Nephron progenitor cell (in vitro differentiated cells): ENCODE measurements at places on chromosomes 11 and 22.

- DNase-seq = peak; percentile 38
- peaks cover 11% of the 10 kb centered on the region for H3K27me3 ChIP-seq
- no peaks in the 10 kb centered on the region for H3K36me3 ChIP-seq
- peak overlapping the region; percentile 0 for H3K27ac ChIP-seq
- peak overlapping the region; percentile 56 for H3K4me3 ChIP-seq
Observed at GRCh38 chr11:113896156-113896879, 8.3 kb upstream of the HTR3B start.

DNA sequence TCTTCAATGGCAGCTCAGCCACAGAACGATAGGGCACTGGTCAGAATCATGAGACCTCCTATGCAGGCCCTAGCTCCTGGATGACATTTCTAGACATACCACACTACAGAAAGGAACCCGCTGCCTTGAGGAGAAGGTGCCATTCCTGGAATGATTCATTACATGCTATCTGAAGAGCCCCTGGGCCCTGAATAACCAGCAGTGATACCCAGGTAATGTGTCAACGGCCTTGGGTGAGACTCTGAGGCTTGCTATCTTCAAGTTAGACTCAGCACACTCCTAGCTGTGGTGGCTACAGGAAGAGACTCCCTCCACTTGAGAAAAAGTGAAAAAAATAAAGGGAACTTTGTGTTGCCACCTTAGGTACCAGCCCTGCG is 161.2 kb upstream of the GRIA4 start:
- peaks cover 5% of the 10 kb centered on the region for H3K27me3 ChIP-seq
- H3K36me3 ChIP-seq = peaks cover 5% of the 10 kb centered on the region
- no peak overlapping the region for H3K4me3 ChIP-seq
- no peaks in the 10 kb centered on the region for H3K4me1 ChIP-seq
- no peak for DNase-seq

- DNase-seq = no peak
- H3K27me3 ChIP-seq = peaks cover 8% of the 10 kb centered on the region
- no peaks in the 10 kb centered on the region for H3K36me3 ChIP-seq
- H3K4me3 ChIP-seq = no peak overlapping the region
- no peak overlapping the region for H3K27ac ChIP-seq
Observed at GRCh38 chr11:35367491-35367890, 51.9 kb downstream of the SLC1A2 start.

DNA sequence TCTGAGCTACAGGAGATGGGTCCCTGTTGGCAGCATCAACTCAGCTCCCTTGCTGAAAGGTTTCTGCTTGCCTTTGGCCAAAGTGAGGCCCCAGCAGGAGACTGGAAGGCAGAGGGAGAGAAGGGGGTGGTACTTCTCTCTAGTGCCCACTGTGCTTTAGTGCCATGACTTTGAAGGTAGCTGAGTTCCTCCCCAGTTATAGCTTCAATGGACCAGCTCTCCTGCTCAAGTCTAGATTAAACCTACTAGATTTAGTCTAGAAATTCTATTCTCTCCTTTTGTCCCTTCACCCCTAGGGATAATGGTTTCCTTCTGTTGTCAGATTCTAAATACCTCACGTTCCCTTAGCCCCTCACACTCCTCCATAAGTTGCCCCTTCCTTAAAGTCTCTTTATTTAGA is 119.2 kb downstream of the TIMP3 start:
- H3K27ac ChIP-seq = no peak overlapping the region
- H3K4me3 ChIP-seq = no peak overlapping the region
- peaks cover 32% of the 10 kb centered on the region for H3K27me3 ChIP-seq
- H3K36me3 ChIP-seq = no peaks in the 10 kb centered on the region

DNA sequence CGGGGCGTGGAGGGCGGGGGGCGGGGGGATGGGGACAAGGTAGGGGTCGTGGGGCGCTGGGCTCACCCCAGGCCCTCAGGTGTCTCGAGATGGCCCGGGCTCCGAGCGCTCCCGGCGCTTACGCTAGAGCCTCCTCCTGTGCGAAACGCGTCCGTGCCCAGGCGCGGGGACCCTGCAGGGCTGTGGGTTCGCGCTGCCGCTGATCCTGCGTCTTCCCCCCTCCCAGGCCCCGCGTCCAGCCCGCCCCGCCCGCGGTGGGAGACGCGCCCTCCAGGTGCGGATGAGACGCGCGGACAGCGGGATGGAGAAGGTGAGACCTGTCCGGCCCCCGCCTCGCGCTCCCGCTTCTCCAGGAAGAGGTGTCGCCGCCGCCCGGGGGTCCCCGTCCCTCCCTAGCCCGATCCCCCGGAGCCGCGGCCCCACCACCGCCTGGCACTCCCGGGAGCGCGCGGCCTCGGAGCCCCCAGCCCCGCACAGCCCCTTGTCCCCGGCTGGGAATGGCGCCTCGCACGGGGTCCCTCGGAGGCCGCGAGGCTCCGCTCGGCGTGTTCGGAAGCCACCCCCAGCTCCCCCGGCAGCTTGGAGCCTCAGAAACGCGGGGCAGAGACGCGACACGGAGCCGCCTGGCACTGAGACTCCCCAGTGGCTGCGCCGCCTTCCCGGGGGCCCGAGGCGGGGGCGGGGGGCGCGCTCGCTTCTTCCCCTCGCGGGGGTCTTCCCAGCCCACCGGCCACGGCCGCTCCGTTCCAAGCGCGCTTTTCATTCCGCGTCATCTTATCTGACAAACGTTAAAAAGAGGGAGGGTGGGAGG is 27.6 kb upstream of the TOLLIP start:
- no peak overlapping the region for H3K27ac ChIP-seq
- peaks cover 45% of the 10 kb centered on the region for H3K27me3 ChIP-seq
- H3K36me3 ChIP-seq = peaks cover 4% of the 10 kb centered on the region
- peaks cover 14% of the 10 kb centered on the region for H3K4me1 ChIP-seq
